GM06990 (cell line): ENCODE measurements at places on chromosomes 12 and 14.

GRCh38 chr14:37864861-37865718 is 269.7 kb downstream of the TTC6 start:
- DNase-seq, result no peak

GRCh38 chr14:100449225-100449987 is 126.3 kb downstream of the SLC25A47 start:
- DNase-seq, result no peak

- DNase-seq, result peak; percentile 7
Observed at GRCh38 chr14:53002576-53002975, 51.7 kb upstream of the FERMT2 start.

DNA sequence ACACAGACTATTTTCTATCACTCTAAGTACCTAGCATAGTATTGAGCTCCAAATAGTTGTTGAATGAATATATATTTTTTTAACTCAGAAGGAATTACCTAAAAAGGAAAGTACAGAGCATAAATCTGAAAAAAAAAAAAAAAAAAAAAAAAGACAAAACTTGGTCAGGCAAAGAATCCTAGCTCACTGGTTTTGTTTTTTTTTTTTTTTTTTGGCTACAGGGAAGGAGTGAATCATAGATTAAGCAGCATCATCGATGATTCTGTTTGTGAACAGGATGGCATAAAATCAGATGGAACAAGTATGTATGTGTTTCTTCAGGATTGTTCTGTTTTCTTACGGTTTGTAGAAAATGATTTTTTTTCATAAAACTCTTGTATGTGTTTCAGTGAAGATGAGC is 66.1 kb upstream of the BCAT1 start:
- no peak for DNase-seq

DNA sequence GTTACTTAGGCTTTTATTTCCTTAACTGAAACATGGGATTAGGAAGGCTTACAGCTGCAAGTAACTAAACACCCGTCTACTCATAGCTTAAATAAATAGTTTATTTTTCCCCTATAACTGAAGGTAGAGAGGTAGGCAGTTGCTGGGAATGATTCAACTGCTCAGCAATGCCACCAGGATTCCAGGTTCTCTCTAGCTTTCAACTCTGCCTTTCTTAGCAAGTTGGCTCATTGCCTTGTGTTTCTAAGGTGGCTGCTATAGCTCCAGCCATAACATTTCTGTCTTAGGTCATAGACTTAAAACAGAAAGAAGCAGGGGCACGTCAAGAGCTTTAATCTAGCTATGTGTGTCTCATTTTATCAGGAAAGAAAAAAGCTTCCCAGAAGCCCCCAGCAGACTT is 103.7 kb upstream of the MDM1 start:
- DNase-seq, result no peak

GRCh38 chr12:27981874-27982273 is 9.3 kb upstream of the PTHLH start:
- no peak for DNase-seq

DNA sequence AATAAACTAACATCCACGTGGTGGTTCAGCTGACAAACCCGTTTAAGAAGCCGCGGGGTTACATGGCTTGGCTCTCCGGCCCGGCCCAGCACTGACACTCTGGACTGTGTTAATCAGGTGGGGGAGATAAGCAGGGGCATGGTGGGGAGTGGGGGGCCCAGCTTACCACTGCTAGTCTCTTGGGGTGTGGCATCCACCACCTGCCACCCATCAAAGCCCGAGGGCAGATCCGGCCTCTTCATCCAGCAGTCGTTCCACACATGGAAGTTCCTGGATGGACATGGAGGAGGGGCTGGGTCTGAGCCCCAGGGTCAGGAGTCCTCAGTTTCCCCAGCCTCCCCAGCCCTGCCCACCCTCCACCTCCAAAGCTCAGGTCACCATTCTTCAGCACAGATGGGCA is 4.9 kb downstream of the TGM1 start:
- no peak for DNase-seq

GRCh38 chr14:21993837-21994236 is 320.2 kb upstream of the OR4E1 start:
- DNase-seq, result no peak

DNA sequence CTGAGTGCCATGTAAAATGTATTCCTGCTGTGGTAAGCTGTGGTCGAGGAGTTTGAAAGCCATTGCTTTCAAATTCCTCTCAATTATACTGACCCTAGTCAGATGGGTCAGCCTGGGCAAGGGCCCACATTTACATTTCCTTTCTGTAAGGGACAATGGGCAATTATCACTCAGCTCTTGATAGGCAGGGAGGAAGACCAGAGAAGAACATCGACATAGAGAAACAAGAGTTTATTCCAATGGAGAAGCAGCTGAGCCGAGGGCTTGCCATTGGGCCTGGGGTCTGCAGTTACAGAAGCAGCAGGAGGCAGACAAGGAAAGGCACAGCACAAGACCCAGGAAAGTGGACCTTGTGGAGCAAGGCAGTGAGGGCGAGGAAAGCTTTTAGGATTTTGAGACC is 9.7 kb downstream of the NRIP2 start:
- DNase-seq, result no peak

- no peak for DNase-seq
Observed at GRCh38 chr12:1843641-1844005, 23.3 kb downstream of the LRTM2 start.

DNA sequence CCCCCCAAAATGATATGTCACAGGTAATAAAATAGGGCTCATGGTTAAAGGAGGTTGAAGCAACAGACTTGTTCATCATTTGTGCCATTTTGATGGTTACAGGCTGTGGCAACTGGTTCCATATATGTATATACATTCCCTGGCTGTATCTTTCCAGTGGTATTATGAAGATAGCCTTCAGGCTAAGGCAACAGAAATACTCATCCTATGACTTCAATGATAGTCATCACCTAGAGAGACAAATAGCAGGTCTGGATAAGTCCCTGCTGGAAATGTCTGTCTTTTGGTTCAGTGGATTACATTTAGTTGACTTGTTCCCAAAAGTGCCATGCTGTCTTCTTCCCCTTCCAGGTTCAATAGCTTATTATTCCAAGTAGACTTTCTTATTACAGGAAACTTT is 997.4 kb downstream of the FLRT2 start:
- DNase-seq, result no peak
